ENCODE measurements at places on chromosomes 5 and 9.

DNA sequence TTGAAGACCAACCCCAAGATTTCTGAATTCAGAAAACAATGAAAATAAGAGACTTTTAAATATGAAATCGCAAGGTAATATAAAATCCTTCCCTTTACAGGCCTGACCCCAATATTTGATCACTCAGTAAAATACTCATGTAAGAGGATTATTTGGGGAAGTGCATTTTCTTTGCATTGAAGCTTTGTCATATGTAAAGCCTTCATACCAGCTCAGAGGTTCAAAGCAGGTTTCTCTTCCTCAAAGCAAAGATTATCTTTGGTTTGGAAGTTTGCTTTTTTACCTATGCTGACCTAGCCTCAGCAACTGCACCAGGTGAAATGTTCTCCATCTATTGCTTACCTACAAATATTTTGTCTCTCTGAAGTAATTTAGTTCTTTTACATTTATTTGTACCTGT is 106.5 kb upstream of the PARP8 start:
- no peak for DNase-seq

DNA sequence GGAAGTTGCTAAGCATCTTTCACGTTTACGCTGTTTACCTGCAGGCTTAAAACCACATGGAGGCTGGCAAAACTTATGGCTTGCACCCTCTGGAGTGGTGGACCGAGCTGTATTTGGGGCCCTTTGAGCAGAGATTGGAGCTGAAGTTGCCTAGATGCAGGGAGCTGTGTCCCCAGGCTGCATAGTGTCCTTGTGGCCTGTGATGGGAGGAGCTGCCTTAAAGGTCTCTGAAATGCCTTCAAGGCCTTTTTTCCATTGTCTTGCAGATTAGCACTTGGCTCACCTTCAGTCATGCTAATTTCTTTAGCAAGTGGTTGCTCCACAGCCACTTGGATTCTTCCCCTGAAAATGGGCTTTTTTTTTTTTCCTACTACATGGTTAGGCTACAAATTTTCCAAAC is 81.5 kb upstream of the CHD1 start:
- no peak for DNase-seq

GRCh38 chr5:171102877-171103610 is 206.0 kb upstream of the TLX3 start:
- no peak for DNase-seq

DNA sequence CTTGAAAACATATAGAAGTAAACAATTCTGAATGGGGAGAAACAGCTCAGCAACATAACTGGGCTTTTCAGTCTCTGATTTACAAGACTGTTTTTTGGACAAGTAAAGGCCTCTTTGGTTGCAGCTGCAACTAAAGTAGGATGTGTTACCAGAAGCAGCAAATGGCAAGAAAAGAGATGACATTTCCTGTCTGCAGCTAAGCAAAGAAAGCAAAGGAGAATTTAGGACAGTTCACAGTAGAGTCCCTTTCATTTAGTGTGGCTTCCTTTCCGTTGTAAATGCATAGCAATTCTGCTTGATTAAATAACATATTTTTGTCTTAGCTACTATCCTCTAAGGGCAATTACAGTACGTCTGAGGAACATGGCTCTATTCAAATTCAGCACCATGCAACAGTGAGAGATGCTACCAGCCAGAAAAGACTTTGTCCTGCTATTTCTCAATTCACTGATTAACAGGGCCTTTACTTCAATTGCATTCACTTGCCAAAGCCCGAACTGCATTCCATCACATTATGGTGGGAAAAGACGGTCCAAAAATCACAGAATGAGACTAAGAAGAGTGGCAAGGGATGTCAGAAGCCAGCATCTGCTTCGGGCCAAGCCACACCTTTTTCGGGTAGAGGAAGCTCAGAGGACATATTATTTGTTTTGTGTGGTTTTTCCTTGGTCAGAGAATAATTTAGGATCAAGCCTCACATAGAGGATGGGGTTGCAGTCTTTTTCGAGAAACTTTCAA is 107.7 kb downstream of the SEMA6A start:
- no peak for DNase-seq

GRCh38 chr9:995192-995591 is 18.7 kb downstream of the DMRT3 start:
- no peak for DNase-seq

GRCh38 chr5:79834098-79834753 is 144.6 kb downstream of the CMYA5 start:
- no peak for DNase-seq

DNA sequence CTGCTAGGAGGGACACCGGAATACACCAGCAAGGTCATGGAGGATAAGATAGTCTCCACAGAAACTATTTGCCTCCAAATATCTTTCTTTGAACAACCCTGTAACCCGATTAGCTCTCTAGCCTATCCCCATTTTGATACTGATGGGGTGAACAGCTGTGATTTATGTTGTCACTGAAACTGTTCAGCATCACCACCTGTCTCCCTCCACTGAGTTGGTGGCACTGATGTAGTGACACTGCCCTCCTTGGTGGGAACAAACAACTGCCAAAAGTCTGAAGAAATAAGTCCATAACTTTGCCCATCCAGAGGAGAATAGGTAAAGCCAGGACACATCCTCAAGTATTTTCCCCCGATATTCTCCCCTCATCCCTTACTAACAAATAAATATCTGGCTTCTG is 24.3 kb upstream of the KCNV2 start:
- DNase-seq, result no peak

- DNase-seq, result no peak
These were observed 28.8 kb downstream of the PDE4D start for GRCh38 chr5:59864718-59865117.

DNA sequence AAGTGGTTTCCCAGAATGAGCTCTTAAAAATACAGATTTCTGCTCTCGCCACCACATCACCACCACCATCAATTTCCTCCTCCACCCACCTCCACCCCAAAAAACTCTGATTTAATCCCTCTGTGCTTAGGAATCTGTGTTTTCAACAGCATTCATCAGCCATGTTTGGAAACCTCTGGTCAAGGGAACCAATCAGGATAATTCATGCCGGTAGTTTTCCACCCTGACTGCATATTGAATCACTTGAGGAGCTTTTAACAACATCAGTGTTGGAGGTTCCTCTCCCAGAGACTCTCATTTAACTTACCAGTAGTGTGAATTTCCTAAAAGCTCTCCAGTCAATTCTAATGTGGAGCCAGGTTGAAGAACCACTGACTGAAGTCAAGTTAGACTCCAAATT is 46.0 kb upstream of the DAB2 start:
- no peak for DNase-seq

DNA sequence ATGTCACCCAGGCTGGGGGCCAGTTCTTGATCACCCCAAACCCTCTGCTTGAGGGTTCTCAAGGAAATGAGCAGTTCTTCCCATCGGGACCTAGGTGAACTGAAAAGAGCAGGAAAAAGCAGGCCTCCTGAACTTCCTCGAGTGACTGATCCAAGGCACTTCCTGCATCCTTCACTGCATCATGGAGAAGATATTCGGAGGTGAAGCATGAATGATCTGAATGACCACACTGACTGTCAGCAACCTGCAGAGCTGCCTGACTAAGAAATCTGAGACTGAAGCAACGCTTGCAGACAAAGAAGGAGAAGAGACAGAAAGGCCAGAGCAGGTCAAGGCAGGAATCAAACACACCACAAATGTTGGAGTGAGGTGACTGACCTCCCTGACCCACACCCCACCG is 420.2 kb downstream of the AGTPBP1 start:
- DNase-seq, result no peak

DNA sequence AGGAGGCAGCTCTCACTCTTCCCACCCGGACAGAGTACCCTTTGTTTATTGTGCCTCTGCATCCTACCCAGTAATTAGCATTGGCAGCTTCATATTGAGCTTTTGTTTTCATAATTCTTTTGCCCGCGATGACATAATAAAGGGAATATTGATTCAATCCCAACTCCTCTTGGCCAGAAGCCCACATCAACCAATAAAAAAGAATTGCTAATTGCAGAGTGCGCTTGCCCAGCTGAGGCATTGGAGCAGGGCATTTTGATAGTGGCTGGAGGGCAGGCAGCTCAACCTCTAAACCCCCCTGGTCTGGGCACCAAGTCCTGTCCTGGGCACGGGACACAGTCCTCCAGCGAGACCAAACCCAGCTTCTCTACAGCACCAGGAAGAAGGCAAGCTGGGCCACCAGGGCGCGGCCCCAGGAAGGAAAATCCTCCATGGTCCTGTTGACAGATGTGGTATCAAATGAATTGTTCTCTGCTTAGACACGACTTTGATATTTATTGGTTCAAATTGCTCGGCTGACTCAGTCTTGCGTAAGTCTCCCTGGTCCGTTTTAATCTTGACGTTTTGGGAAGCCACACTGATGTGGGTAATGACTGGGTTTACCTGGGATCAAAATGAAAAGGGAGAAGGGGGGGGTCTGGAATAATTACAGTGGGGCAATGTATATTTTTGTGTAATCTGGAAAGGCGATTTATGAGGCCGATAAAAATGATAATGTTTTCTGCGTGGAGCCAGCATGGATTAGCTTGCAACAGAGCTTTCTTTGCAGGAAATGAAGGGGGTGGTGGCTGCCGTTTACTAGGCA is 220.7 kb upstream of the MSX2 start:
- DNase-seq, result no peak

DNA sequence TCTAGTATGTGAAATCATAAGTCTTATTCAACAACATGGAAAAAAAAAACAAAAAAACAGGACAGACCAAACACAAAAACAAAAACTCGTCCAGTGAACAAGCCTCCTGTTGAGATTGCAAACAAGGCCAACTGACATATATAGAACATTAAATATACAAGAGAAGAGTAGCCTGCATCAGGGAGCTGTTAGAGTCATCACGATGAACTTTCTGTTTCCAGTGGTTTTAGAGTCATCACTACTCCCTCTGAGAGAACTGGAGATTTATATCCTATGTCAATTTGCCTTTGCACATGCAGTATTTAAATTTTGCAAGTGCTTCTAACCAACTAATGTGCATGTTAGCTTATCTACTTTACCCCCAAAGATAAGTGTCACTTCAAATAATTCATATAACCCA is 9.9 kb downstream of the SNCAIP start:
- DNase-seq, result no peak

- no peak for DNase-seq
These were observed 11.2 kb downstream of the ACO1 start for GRCh38 chr9:32395510-32396216.

GRCh38 chr9:4855841-4856240 is 63.1 kb downstream of the RCL1 start:
- DNase-seq, result no peak

GRCh38 chr5:4221048-4221447 is 625.4 kb downstream of the IRX1 start:
- no peak for DNase-seq

- no peak for DNase-seq
These were observed 3.2 kb downstream of the TDRD7 start for GRCh38 chr9:97415146-97415545.

DNA sequence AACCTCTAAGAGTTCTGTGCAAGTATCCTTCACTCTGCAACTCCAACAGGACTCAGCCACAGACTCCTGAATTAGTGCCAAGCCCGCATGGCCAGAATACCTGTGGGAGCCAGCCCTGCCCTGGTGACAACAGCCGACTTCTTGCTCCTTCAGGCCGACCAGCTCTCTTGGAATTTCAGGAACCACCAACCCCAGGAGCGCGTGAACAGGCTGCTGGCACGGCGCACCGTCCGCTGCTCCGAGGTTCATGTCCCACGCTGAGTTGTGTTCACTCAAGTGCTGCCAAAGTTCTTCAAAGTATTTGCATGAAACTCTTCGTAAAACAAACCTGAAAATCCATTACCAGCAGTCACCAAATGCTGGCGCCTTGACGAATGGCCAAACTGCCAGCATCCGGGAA is 232.8 kb downstream of the NR2F1-AS1 start:
- no peak for DNase-seq

GRCh38 chr9:112535811-112536210 is 49.2 kb downstream of the KIAA1958 start:
- DNase-seq, result no peak

DNA sequence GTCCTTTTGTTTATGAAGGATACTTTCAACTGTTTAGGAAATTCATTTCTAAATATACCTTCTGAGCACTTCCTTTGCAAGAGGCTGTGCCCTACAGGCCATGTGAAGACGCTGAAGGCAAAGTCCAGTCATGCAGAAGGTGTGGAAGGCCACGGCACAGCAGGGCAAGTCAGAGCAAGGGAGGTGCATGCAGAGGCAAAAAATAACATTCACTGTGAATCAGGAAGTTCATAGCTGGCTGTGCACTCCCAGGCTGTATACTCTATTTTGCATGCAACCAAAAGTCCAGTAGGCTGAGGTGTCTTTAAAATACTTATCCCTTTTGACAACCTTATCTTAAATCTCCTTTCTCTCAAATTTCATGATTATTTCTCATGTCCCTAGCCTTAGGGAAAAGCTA is 50.3 kb downstream of the GNAQ start:
- DNase-seq, result peak; percentile 21

DNA sequence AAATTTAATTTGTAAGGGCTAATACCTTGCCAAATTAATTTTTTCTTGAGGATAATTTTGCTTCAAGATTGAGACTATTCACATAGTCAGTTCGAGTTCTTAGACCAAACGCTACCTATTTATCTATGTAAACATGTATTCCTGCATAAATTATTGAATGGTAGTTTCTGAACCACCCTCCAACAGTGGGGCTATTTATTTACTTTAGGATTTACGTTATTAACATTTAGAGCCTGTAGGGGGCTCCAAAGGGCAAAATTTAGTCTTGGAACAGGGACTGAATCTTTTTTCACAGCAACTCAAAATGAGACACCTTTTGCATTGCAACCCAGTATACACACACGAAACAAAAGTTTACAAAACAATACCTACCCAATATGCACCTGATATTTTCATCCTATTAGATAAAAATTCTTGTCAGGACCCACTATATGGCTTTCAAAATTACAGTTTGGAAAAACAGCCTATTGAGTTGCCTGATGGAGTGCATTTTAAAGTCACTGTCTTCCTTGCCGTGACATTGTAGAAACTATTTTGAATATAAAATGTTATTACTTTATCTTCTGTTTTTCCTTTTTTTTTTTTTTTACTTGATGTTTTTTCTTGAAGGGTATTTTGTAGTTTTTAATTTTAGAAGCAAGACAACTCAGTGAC is 47.1 kb upstream of the POU4F3 start:
- no peak for DNase-seq

DNA sequence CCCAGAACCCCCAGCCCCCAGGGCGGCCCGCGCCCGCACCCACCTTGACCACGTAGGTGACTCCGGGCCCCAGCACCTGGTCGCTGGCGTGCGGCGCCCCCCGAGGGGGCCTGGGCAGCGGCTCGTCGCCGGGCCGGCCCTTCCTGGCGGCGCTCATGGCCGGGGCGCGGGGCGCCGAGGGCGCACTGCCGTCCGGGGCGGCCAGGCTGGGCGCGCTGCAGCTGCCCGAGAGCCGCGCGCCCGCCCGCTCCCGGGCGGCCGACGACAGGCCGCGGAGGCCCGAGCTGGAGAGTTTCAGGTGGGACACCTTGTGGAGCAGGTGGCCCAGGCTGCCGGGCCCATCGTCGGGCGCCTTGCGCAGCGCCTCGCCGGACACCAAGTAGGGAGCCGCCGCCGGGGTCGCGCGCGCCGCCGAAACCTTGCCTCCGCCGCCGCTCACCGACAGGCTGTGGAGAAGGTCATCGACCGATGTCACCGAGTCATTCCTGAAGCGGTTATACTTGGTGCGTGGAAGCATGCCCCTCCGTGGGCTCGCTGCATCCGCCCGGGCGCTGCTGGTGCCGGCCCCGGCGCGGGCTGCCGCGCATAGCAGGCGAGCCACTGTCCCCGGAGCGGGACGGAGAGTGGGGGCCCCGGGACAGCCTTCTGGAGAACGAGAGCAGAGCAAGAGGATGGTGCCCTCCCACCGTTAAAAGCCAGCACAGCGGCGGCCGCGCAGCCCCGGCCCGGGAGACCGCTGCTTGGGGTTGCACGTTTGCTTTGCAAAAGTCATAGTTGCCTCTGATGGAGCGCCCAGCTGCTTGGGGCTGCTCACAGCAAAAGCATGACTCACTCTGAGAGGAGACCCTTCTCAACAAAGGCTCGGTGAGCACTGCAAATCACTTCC is at the start of gene SHC3:
SHC3 (minus strand) TSS at position 875 of the 886 bp plus-strand sequence; CDS start at position 517, 358 bp downstream.
- no peak for DNase-seq

Measured in CD4-positive, alpha-beta T cell treated with Interferon gamma for 1 hour (primary cell).